A549 treated with RU486 at 1 μM for 4 hours (cell line): ENCODE measurements at places on chromosomes 16 and 17. TPM values are rescaled to one million over a fixed set of nuclear protein-coding genes. Genes with fewer than 3 reads are reported as not detected.

SLC38A8 gene
- total RNA-seq = not detected in 5 replicates

CTRB2 gene
- not detected in 5 replicates for total RNA-seq

OR4D1 gene
- 0.03 TPM in 1 of 5 replicates, not detected in the others for total RNA-seq

CLEC3A gene
- total RNA-seq = not detected in 5 replicates

DNAAF1 gene
- 0.17 to 0.50 TPM (median 0.35 TPM) in 5 replicates for total RNA-seq

CSH2 gene
- total RNA-seq = not detected in 5 replicates

SLC9A5 gene
- 0.89 to 1.6 TPM (median 1.4 TPM) in 5 replicates for total RNA-seq

CIBAR2 gene
- 0.10 TPM in 1 of 5 replicates, not detected in the others for total RNA-seq

CTF1 gene
- 0.08 to 0.23 TPM (median 0.16 TPM) in 4 of 5 replicates, not detected in the other for total RNA-seq

SULT1A2 gene
- total RNA-seq = 0.08 TPM in 1 of 5 replicates, not detected in the others

TMEM204 gene
- total RNA-seq = not detected in 5 replicates

ADAD2 gene
- not detected in 5 replicates for total RNA-seq

KRTAP4-4 gene
- not detected in 5 replicates for total RNA-seq

TNFRSF17 gene
- total RNA-seq = not detected in 5 replicates

GINS3 gene
- total RNA-seq = 23.2 to 26.6 TPM (median 24.2 TPM) in 5 replicates

HBZ gene
- 0.14 TPM in 1 of 5 replicates, not detected in the others for total RNA-seq

MNT gene
- total RNA-seq = 14.0 to 24.0 TPM (median 18.9 TPM) in 5 replicates

TMIGD1 gene
- not detected in 5 replicates for total RNA-seq

DNASE1L2 gene
- total RNA-seq = 0.56 to 1.4 TPM (median 1.2 TPM) in 5 replicates

TMED6 gene
- not detected in 5 replicates for total RNA-seq

CPHXL gene
- not detected in 5 replicates for total RNA-seq

GPR139 gene
- total RNA-seq = not detected in 5 replicates

ST6GALNAC1 gene
- 0.07 to 0.81 TPM (median 0.46 TPM) in 3 of 5 replicates, not detected in the others for total RNA-seq

SLC16A6 gene
- total RNA-seq = 0.30 to 0.54 TPM (median 0.36 TPM) in 5 replicates

AOC3 gene
- total RNA-seq = 0.82 to 1.6 TPM (median 1.1 TPM) in 5 replicates

RBFOX1 gene
- total RNA-seq = not detected in 5 replicates

SOST gene
- not detected in 5 replicates for total RNA-seq

TTLL6 gene
- total RNA-seq = 0.48 to 0.97 TPM (median 0.71 TPM) in 5 replicates

EFTUD2 gene
- total RNA-seq = 140 to 187 TPM (median 159 TPM) in 5 replicates

CDRT15L2 gene
- total RNA-seq = not detected in 5 replicates

TPSAB1 gene
- total RNA-seq = 0.21 TPM in 1 of 5 replicates, not detected in the others

GPATCH8 gene
- 16.7 to 23.4 TPM (median 22.4 TPM) in 5 replicates for total RNA-seq

GGA3 gene
- total RNA-seq = 22.7 to 29.3 TPM (median 27.7 TPM) in 5 replicates

SCIMP gene
- total RNA-seq = not detected in 5 replicates

TSPAN10 gene
- 4.3 to 6.9 TPM (median 5.2 TPM) in 5 replicates for total RNA-seq

SLC52A1 gene
- total RNA-seq = 0.41 to 1.00 TPM (median 0.51 TPM) in 5 replicates

CACNG1 gene
- total RNA-seq = 0.10 to 0.21 TPM (median 0.13 TPM) in 4 of 5 replicates, not detected in the other

CDH13 gene
- not detected in 5 replicates for total RNA-seq

PPL gene
- total RNA-seq = 1.9 to 2.7 TPM (median 2.4 TPM) in 5 replicates

BAIAP3 gene
- total RNA-seq = 0.90 to 1.2 TPM (median 0.99 TPM) in 5 replicates

PTX4 gene
- total RNA-seq = not detected in 5 replicates
